ENCODE measurements at places on chromosomes 2 and 18.

- no peak for DNase-seq
These were observed 10.9 kb downstream of the SERPINB12 start for GRCh38 chr18:63553081-63553480.

- DNase-seq, result no peak
These were observed 11.1 kb upstream of the VPS4B start for GRCh38 chr18:63433334-63433866.

GRCh38 chr2:215677481-215677880, 241.6 kb upstream of the FN1 start:
- DNase-seq, result no peak

DNA sequence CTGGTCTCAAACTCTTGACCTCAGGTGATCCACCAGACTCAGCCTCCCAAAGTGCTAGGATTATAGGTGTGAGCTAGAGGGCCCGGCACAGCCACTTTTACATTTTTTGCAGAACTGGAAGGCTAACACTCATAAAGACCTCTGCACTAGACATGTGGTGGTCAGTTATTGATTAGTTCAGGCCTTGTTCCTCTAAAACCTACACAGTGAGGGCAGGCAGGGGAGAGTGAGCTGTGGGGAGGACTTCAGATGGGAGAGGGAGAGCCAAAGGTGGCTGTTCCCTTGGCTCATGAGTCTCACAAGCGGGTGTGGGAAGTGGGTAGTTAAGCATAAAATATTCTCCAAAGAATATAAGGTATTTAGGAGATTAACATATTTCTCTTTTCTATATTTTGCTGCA, 29.3 kb upstream of the ACYP2 start:
- DNase-seq, result no peak

DNA sequence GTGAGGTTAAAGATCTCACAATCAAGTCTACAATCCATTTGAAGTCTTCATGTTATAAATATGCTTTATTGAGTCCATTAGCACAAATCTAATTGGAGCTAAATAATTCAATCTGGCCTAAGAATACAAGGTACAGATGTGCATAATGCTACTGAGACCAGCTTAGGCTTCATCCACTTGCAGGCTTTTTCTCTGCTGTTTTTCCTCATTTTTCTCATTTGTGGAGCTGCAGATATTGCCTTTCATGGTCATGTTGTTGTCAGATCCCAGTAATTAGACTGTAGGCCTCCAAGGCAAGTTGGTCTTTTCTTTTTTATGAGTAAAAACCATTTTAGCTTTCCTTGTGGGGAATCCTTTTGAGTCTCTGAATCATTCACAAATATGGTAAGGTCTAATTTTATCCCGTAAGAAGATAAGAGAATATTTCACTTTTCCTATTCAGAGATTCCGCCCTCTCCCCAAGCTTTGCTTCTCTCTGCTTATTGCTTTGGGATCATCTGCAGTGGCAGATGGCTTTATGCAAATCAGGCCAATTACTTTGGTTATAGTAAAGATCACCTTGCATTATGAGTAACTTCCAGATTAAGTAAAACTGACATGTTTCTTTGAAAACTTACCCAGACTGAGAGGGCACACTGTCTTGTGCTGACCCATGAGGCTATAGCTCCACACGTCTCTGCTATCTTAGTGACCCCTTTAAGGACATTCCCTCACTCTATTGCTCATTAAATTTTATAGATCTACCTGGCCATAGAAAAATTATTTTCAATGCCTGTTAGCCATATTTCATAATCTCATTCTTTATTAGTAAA, 80.9 kb downstream of the MGAT5 start:
- no peak for DNase-seq

GRCh38 chr2:11305338-11305737, 39.1 kb downstream of the ROCK2 start:
- DNase-seq, result no peak

GRCh38 chr2:239902749-239903201, 122.4 kb downstream of the NDUFA10 start:
- DNase-seq, result no peak

DNA sequence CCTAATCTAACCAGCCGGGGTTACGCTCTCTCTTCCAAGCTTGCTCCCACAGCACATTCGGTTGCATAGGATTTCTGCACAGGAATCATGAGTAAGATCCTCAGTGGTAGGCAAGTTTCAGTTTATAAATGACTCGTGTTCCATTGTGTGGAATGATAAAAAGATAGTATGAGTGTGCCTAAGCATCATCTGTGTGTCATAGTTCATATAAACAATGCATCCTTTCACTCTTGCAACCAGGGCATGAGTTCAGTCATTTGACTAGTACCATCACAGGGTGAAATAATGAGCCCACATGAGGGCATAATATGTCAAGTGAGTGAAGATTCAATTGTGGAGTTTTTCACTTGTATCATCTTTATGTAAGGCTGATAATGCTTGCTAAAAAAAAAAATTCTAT, 417.1 kb upstream of the CDH2 start:
- DNase-seq, result no peak

DNA sequence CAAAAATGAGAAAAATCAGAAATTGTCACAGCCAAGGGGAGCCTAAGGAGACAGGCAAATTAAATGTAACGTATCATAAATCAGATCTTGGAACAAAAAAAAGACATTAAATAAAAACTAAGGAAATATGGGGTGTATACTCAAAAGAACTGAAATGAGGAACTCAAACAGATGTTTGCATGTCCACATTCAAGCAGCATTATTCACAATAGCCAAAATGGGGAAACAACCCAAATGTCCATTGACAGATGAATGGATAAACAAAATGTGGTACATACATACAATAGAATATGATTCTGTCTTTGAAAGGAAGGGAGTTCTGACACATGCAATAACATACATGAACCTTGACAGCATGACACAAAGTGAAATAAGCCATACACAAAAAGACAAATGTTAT, 155.8 kb upstream of the KLF7 start:
- no peak for DNase-seq

- DNase-seq, result no peak
These were observed 175.3 kb downstream of the INHBB start for GRCh38 chr2:120520929-120521912.

All from CD4-positive, alpha-beta memory T cell (primary cell).